ENCODE measurements at places on chromosomes 6 and 20.

GRCh38 chr20:19460386-19460785 is 247.9 kb downstream of the SLC24A3 start:
- no peak for DNase-seq

DNA sequence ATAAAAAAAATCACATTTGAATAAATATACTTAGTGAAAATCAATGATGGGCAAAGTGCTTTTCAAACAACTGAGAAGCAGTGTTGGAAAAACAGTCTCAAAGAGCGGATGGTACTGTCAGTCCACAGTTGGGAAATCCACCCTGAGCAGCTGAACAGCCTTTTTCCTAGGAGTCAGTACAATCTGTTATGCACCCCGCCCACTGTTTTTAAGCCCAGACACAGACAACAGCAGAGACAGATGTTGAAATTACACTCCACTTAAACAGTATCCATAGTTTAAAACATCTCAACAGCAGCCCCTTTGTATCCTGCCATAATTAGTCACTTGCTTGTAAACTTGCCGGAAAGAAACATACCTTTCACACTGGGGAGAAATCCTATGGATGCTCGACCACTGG is 372 bp downstream of the KIAA0408 start:
- no peak for DNase-seq

- no peak for DNase-seq
These were observed 25.2 kb downstream of the PACSIN1 start for GRCh38 chr6:34491091-34491430.

DNA sequence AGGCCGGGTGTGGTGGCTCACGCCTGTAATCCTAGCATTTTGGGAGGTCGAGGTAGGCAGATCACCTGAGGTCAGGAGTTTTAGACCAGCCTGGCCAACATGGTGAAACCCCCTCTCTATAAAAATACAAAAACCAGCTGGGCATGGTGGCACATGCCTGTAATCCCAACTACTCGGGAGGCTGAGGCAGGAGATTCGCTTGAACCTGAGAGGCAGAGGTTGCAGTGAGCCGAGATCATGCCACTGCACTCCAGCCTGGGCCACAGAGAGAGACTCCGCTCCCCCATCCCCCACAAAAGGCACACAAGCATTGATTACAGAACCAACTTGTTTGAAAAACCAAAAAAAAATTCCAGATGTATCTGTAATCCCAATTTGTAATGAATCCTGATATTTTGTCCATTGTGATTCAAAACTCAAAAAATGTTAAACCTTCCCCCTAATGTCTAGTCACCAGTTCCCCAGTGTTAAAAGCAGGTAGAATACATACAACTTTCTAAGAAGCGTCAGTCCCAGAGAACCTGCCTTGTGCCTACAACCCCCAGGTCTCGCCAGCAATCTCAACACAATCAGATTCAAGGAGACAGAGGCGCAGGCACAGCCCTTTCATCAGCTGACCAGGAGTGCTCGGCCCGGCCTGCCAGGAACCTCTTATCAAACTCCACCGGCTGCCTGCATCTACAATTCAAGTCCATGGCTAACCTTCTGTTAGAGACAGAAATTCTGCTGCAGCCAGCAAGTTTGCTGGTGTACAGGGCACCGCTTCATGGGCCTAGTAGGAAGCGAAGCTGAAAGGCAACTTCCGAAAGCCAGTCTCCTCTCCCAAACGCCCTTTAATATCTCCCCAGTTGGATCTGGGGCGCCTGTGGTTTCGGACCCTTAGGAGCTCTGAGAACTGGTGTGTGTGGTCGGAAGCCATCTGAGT is 2.1 kb downstream of the EZR start:
- no peak for DNase-seq

DNA sequence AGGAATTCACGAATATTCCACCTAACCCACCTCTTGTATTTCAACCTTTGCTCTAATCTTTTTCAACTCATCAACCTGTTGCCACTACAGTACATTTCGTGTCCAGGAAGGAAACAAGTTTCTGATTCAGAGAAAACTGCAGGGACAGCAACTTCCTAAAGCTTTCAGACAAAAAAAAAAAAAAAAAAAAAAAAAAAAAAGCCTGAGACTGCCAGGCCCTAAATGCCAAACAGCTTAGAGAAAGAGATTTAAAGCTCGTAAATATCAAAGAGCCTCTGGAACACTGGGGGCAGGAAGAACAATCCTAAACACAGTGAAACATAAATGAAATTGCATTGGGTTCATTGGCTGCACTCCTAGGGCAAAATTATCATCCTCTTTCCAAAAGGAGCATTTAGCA is 411.2 kb upstream of the SPTLC3 start:
- DNase-seq: no peak

DNA sequence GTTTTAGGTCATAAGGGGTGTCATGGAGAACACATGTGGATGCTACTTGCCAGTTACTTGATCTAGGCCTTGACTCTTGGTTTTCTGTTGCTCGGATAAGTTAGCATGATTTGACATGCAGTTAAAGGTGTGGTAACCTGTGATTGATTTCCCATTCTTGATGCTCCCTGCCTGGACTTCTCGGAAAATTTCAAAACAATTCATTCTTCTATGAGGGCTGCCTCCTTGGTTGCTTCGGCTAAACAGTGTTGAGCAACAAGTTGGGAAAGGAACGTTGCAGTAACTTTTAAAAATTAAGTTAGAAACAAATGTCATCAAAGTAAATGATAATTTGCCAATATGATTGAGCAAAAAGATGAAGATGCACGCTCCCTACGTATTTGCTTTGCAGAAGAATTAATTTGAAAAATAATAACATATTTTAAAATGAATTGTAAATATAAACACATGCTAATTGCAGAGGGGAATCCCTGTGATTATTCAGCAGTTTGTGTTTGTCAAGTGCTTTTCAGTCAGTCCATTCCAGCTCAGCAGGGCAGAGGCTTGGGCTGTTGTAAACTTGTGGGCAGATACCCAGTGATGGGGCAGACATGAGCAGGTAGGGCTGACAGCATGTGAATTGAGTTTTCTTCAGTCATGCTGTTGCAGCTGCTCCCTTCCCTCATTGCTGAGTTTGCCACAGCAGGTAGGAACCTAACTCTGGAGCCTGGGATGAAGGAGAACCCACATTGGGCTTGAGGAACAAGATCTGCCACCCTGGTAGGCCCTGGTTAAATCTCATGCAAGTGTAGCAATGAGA is 110.2 kb downstream of the ESR1 start:
- DNase-seq: no peak

GRCh38 chr6:38501931-38502330 is 137.8 kb downstream of the BTBD9 start:
- no peak for DNase-seq

All from stimulated activated CD4-positive, alpha-beta T cell treated with anti-CD3 and anti-CD28 coated beads, Interleukin-12 subunit alpha, Interleukin-12 subunit beta, amount 100 ng/mL, for 4 hours (primary cell).